ENCODE measurements at places on chromosomes 3 and 15.
A peak's percentile ranks its signal among the peaks of the same experiment; 100 is the strongest.

GRCh38 chr15:69526081-69527061 is 73.8 kb downstream of the RPLP1 start:
- DNase-seq, result no peak

GRCh38 chr3:133494469-133494868 is 79.0 kb upstream of the CDV3 start:
- peak; percentile 35 for DNase-seq

- DNase-seq, result no peak
Observed at GRCh38 chr3:3097958-3098357, 12.2 kb downstream of the IL5RA start.

DNA sequence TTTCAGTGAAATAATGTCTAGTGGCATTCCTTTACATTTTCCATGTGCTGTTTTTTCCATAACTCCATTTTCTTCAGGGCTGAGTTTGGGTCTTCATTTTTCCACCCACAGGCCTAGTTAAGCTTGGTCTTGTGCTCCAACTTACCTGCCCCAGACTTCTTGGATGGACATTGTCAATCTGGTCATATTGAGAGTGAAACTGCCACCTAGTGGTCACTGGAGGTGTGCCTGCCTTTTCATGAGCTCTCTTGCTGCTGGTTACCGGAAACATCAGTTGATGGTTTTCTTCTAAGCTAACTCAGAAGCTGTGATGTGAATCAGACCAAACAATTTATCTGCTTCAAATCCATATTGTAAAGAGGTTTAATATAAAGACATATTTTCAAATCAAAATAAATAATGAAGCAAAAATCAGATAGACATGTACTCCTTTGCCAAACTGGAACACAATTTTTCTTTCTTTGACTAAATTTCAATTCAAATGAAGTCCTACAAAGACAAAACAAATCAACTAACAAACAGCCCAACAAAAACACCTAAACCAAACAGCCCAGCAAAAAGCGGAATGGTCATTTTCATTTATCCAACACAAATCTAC is 135.1 kb upstream of the RASGRP1 start:
- peak; percentile 88 for DNase-seq

- DNase-seq, result peak; percentile 64
Observed at GRCh38 chr15:71440489-71441110, 325.3 kb downstream of the THSD4 start.

DNA sequence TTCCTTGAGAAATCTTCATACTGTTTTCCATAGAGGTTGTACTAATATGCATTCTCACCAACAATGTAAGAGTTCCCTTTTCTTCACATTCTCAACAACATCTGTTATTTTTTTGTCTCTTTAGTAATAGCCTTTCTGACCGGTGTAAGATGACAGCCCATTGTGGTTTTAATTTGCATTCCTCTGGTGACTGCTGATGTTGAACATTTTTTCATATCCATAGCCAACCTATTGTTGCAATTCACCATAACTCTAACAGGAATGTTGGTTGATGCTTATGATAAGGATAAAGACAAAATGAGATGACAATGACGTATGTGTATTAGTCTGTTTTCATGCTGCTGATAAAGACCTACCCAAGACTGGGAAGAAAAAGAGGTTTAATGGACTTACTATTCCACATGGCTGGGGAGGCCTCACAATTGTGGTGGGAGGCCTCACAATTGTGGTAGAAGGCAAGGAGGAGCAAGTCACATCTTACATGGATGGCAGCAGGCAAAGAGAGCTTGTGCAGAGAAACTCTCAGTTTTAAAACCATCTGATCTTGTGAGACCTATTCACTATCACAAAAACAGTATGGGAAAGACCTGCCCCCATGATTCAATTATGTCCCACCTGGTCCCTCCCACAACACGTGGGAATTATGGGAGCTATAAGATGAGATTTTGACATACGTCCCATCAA is 37.6 kb upstream of the RHCG start:
- DNase-seq, result no peak

GRCh38 chr15:70160803-70161565 is 63.3 kb upstream of the TLE3 start:
- DNase-seq, result no peak

DNA sequence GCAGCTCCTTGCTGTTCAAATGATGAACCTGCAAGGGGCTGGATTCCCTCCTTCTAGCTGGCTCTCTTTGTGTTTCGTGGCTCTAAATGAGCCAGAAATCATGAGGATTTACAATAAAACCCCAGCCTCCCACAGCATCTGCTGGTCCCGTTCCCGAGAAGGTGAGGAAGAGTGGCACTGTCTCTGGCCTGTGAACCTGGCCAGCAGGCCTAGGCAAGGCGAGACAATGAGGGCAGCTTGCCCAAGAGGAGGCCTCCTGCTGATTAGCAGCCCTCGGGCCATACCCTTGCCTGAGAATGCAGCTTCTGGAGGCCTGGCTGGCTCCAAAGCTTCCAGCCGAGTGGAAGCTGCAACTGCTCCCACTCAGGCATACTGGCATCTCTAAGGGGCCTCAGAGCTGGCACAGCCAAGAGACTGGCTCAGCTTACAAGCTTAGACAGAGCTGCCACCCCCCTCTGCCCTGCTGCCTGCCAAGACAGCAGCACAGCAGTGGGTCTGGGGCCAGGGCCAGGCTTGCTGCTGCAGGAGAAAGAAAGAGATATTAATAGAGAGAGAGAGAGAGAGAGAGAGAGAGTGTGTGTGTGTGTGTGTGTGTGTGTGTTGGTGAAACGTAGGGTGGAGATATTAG is 76.5 kb downstream of the HMG20A start:
- DNase-seq, result no peak

- DNase-seq, result no peak
Observed at GRCh38 chr15:63187589-63188226, 1.7 kb upstream of the RAB8B start.

DNA sequence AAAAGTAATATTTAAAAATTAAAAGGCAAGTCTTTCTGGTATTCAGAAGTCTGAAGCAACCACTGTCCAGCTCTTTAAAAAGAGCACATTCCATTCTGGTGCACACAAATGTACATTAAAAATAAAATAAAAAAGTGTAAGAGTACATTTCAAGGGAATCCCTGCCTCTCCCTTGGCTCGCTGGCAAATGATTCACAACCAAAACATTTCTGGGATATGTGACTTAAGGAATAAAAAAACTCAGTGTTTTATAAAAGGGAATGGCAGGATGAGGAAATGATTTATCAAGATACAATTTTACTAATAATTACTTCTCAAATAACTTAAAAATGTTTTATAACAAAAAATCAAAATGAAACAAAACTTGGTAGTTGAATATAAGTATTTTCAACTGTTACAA is 23.8 kb upstream of the ANXA2 start:
- DNase-seq, result no peak

GRCh38 chr3:194854206-194854605 is 168.5 kb downstream of the FAM43A start:
- DNase-seq, result no peak

DNA sequence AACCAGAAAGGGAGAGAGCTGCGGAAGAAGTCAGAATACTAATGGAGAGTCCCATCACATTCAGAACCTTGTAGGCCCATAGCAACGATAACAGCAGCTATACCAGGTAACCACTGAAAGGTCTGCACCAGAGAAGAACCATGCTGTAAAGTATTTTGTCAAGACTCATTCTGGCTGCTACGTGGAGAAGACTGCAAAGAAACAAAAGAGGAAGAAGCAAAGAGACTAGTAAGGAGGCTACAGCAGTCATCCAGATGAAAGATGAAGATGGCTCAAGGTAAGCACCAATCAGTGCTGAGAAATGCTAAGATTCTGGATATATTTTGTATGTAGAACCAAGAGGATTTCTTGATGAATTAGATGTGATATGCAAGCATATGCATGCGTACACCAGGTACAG is 39.6 kb downstream of the ACAP2 start:
- no peak for DNase-seq

- DNase-seq, result no peak
Observed at GRCh38 chr3:140572334-140572733, 105.5 kb upstream of the TRIM42 start.

DNA sequence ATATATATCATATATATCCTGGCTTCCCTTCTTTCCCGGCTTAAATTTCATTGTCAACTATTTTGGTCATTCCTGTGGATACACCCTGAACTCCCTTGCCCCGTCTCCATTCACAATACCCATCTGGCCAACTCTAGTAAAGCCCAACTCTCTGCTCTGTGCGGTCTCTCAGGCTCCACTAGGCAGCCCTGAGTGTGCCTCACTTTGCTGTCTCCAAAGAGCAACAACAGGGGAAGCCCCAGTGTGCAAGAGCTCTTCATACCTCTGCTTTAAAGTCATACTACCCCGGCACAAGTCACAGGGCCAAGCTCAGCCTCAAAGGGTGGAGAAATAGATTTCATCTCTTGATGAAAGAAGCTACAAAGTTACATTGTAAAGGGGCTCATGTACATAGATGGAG is 18.9 kb upstream of the FEM1B start:
- DNase-seq, result no peak

DNA sequence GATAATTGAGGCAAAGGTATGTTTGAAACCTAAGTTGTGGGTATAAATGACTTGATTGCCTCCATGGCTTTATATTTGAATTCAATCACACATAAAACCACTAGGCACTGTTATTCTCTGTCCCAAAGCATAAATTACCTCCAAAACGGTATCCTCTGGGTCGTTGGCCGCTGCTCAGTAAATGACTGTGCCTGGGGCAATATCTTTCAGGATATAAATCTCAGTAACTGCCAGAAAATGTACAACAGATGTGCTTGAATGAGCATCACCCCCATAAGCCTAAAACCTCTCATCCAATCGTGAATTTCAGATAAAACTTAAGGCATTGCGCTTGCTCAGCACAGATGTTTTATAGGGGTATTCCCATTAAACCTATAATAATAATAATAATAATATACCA is 19.0 kb upstream of the C3orf49 start:
- DNase-seq, result no peak

DNA sequence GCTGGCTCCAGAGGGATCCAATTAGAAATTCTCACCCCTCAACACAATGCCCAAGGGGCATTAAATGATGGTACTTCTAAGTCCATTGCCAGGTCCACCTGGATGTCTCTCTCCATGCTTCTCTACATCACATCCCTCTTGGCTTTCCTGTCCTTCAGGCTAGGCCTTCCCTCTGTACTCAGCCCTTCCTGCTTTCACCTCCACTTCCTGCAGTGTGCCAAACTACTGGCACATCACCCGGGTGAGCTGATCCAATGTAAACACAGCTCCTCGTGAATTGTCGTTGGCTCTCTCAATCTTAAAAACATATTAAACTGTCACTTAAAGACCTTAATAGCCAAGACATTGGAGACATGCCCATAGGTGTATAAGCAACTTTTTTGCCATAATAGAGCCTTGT is 4.0 kb downstream of the LMCD1 start:
- no peak for DNase-seq

DNA sequence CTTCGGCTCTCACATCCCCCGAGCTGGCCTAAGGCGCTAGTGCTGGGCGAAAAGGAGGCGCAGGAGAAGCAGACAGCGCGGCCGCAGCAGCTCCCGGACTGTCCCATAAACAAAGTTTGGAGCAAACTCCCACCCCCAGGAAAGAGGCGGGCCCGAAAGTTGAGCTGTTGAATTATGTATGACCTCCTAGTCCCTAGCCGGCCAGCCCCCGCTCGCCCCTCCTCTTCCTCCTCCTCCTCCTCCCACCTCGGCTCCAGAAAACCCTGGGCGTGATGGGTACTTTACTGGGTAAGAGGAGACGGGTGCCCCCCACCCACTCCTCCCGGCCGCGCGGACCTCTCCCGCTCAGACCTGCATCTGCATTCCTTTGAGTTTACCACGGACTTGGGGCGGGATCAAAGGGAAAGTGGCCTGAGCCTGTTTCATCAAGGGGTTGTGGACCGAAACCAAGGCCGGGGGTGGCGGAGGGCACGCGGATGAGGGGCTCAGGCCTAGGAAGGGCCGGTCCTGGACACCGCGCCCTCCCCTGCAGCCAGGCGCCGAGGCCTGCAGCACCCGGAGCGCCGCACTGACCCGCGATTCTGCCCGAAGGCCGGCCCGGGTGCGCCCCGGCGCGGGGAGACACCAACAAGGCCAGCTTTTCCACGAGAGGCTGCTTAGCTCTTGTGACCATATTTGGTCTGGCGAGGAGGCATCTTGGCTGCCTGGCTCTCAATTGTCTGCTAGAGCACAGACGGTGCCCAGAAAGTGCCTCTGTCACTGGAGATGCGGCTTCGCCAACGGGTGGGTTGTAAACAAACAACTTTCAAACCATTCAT is at the start of gene WWTR1:
Gene WWTR1, minus strand, starts transcription at position 100 of the 818 bp plus-strand sequence. CDS start 719 bp downstream, outside the sequence.
- DNase-seq, result peak; percentile 60

- DNase-seq, result no peak
Observed at GRCh38 chr3:133928136-133928893, 32.6 kb upstream of the RAB6B start.

- DNase-seq, result no peak
Observed at GRCh38 chr3:76754247-76754646, 285.7 kb upstream of the ROBO2 start.

- DNase-seq, result peak; percentile 83
Observed at GRCh38 chr15:70509282-70509662, 254.1 kb downstream of the UACA start.

DNA sequence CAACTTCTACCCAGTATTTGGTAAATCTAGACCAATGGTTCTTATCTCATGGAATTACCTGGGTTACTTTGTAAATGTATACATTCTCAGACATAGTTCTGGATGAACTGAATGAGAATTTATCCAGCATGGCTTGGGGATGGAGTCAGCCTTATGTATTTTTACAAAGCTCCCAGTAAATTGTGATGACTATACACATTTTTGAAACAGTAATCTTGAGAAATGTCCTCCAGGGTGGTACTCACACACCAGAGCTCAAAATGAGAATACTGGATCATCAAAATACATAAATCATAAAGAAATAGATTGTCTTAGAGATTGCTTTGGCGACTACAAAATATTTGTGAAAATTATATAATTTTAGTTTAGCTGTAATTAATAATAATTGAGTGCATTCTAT is 722.1 kb upstream of the DPPA4 start:
- DNase-seq, result no peak

- no peak for DNase-seq
Observed at GRCh38 chr3:64992530-64993285, 304.9 kb upstream of the ADAMTS9 start.

DNA sequence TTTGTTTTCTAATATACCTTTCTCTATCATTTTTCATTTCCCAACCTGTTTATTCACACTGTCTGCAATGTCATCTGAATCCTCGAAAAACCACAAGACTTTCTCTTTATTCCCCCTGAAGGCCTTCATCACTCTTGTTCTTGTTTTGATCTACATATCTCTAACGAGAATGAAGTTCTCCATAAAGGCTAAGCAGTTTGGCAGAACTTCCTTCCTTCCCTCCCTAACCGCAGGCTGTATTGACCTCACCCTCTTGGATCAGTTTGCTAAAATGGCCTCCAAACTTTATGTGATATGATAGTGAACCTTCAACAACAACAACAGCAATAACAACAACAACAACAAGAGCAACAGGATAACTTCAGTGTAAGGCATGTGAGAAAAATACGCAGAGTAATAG is 392.8 kb downstream of the TIGIT start:
- DNase-seq, result peak; percentile 43

Measured in hematopoietic multipotent progenitor cell treated with erythropoietin and hydrocortisone succinate and interleukin-3 and kit ligand, for 6 days (in vitro differentiated cells).